ENCODE measurements at places on chromosomes 5 and 9.

DNA sequence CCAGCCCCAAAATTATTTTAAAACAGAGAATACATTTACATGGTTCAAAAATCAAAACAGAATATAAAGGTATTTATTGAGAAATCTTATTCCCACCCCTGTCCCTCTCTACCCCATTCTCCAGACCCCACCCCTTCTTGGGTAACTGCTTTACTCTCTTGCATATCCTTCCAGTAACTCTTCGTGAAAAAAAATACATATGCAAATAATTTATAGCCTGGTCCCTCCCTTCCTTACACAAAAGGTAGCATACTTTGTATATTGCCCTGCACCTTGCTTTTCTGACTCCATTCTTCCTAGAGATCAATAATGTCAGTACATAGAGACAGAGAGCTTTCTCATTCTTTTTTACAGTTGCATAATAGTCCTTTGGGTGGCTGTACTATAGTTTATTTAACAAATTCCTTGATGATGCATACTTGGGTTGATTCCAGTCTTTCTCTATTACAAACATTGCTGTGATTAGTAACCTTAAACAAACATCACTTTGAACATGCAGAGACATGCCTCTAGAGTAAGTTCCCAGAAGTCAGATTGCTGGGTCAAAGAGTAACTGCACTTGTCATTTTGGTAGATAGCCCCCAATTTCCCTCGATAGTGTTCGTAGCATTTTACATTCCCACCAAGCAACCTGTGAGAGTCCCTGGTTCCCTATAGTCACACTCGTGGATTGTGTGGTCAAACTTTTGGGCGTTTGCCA, 47.9 kb downstream of the STOM start:
- peak; percentile 88 for DNase-seq

DNA sequence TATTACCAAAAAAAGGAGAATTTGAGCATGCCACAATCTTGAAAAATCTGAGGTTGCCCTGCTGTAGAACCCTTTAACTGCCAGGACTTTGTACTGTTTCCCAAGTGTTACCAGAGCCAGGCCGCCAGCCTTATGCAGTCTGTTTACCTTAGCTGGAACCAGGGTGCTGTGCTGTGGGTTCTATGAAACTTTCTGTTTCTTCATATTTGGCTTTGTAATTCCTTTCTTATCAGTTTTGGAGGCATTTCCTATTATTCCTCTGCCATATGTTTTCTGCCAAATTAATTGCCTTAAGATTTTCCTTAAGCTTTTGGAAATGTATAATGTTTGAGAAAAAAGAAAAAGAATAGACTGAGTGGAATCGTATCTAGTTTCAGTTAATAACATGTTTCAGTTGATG, 2.1 kb downstream of the S1PR3 start:
- no peak for DNase-seq

GRCh38 chr5:2732004-2732403, 19.5 kb downstream of the IRX2 start:
- no peak for DNase-seq

DNA sequence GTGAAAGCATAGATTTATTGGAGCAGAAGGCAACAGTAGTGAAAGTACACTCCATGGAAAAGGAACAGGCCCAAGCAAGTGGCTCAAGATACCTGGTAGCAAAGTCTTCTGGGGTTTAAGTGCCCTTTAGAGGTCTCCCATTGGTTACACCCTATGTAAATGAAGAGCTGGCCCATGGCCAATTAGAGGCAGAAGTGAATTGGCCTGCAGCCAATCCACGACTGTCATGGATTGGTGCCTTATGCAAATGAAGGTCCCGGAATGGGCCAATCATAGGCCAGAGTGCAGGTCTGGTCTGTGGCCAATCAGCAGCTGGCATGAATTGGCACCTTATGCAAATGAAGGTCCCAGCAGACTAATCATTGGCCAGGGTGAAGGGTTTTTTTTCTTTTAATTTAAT, 64.2 kb upstream of the PCSK5 start:
- DNase-seq = no peak

- no peak for DNase-seq
Observed at GRCh38 chr5:169065400-169065799, 235.5 kb downstream of the SLIT3 start.

- no peak for DNase-seq
Observed at GRCh38 chr5:168553377-168554130, 24.4 kb downstream of the FBLL1 start.

- no peak for DNase-seq
Observed at GRCh38 chr9:126666155-126666803, 52.6 kb downstream of the LMX1B start.

DNA sequence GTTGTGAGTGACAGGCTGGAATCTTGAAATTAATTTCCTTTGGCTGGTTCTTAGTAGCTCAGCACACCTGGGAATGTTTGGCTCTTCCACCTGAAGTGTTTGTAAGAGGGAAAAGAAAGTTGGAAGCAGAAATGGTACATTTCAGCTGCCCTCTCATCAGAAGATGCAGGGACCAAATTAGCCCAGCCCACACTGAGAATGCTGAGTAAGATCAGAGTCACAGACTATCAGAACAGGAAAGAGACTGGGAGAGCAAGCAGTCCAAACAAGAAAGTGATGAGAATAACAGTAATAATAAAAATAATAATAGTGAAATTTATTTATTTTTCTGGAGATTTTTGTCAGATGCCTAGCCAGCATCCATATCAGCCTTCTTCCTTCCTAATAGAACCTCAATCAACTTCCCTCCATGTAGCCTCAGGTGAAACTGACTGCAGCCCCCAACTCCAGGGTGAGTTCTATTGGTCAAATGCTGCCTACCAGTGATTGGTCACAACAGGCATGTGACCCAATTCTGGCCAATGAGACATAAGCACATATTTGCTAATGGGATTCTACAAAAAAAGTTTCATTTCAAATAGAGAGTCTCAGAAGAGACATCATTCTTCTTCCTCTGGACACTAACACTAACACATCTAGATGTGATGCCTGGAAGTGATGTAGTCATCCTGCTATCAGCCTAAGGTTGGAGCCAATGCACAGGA, 31.2 kb upstream of the ADRA1B start:
- no peak for DNase-seq

GRCh38 chr5:122015471-122015870, 53.7 kb downstream of the SRFBP1 start:
- DNase-seq = peak; percentile 2

- DNase-seq = no peak
Observed at GRCh38 chr5:154728939-154729588, 26.1 kb upstream of the LARP1 start.

Data from cardiac muscle cell (in vitro differentiated cells and primary cell).